ENCODE measurements at places on chromosomes 1 and 21.

DNA sequence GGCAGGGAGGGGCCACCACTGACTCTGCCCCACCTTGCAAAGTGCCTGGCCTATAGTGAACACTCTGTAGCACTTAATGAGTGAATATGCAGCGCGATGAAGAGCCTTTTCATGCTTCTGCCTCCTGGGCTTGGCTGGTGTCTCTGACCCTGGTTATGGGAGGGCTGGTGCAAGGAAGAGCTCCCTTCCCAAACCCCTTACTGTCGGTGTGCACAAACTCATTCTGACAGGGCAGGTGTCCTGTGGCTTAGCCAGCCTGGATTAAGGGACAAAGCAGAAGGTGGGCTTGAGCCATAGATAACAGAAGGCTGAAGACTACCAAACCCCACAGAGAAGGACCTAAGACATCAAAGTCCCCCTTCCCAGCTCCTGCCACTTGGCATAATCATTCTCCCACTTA, 2.0 kb upstream of the NCMAP start:
- no peaks in the 10 kb centered on the region for H3K4me1 ChIP-seq
- H3K36me3 ChIP-seq = no peaks in the 10 kb centered on the region
- H3K4me3 ChIP-seq = no peak overlapping the region
- H3K27ac ChIP-seq = no peak overlapping the region

- no peaks in the 10 kb centered on the region for H3K27me3 ChIP-seq
- no peak overlapping the region for H3K27ac ChIP-seq
- no peaks in the 10 kb centered on the region for H3K4me1 ChIP-seq
- DNase-seq = no peak
- H3K36me3 ChIP-seq = no peaks in the 10 kb centered on the region
- no peak overlapping the region for H3K4me3 ChIP-seq
Measured at GRCh38 chr1:44347280-44347679, 7.8 kb downstream of the ERI3 start.

- no peak overlapping the region for H3K27ac ChIP-seq
- H3K36me3 ChIP-seq = no peaks in the 10 kb centered on the region
- no peak for DNase-seq
- H3K4me1 ChIP-seq = no peaks in the 10 kb centered on the region
Measured at GRCh38 chr1:67777016-67777415, 56.3 kb downstream of the GNG12 start.

DNA sequence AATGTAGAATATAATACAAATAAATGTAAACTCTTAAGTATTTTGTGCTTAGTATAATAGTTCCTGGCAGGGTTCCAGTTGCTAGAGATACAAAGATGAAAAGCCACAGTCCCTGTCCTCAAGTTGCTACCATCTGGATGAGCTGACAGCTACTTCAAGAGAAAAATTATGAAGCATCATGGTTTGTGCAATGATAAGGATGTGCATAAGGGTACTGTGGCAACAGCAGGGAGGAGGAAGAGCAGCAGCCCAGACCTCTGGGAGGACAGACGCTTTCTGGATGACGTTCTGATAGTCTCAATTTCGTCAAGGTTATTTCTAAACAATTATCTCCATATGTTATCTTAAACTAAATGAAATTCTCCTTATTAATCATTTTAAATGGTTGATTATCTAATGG, 198.9 kb downstream of the NTNG1 start:
- H3K27ac ChIP-seq = no peak overlapping the region
- no peaks in the 10 kb centered on the region for H3K36me3 ChIP-seq
- no peaks in the 10 kb centered on the region for H3K4me1 ChIP-seq
- H3K4me3 ChIP-seq = no peak overlapping the region
- H3K27me3 ChIP-seq = no peaks in the 10 kb centered on the region

GRCh38 chr21:26836528-26836927, 8.7 kb downstream of the ADAMTS1 start:
- H3K4me3 ChIP-seq = no peak overlapping the region
- no peaks in the 10 kb centered on the region for H3K4me1 ChIP-seq
- no peaks in the 10 kb centered on the region for H3K27me3 ChIP-seq
